ENCODE measurements at places on chromosomes 1 and 21.

GRCh38 chr1:200359610-200360163 is 50.1 kb downstream of the ZNF281 start:
- no peak for DNase-seq

- DNase-seq: no peak
These were observed 4.3 kb upstream of the LRP8 start for GRCh38 chr1:53332186-53332564.

GRCh38 chr1:210299501-210299900 is 29.2 kb upstream of the HHAT start:
- no peak for DNase-seq

DNA sequence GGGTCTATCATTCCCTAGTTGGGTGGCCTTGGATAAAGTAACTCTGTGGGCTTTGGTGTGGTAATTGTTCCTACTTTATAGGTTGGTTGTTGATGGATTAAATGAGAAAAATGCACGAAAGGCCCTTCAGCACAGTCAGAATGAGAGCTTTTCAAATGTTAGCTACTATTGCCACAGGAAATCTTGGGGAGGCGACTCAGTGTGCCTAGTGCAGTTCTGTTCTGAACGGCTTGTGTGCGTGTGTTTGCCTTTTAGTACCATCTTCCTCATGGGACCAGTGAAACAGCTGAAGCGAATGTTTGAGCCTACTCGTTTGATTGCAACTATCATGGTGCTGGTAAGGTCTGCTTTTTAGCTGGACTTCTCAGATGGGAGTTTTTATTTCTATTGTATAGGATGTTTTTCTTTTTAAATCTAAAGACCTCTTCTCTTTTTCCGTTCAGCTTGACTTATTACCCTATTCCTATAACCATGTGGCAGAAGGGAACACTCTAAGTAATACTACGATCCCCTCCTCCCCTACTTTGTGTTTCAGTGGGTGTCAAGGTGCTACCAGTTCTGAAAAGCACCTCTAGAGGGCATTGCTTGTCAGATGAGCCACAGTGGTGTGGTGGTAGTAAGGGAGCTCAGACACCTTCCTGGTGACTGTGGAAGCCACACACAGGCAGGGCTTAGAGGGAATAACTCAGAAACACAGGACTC is 9.2 kb downstream of the SFT2D2 start:
- no peak for DNase-seq

DNA sequence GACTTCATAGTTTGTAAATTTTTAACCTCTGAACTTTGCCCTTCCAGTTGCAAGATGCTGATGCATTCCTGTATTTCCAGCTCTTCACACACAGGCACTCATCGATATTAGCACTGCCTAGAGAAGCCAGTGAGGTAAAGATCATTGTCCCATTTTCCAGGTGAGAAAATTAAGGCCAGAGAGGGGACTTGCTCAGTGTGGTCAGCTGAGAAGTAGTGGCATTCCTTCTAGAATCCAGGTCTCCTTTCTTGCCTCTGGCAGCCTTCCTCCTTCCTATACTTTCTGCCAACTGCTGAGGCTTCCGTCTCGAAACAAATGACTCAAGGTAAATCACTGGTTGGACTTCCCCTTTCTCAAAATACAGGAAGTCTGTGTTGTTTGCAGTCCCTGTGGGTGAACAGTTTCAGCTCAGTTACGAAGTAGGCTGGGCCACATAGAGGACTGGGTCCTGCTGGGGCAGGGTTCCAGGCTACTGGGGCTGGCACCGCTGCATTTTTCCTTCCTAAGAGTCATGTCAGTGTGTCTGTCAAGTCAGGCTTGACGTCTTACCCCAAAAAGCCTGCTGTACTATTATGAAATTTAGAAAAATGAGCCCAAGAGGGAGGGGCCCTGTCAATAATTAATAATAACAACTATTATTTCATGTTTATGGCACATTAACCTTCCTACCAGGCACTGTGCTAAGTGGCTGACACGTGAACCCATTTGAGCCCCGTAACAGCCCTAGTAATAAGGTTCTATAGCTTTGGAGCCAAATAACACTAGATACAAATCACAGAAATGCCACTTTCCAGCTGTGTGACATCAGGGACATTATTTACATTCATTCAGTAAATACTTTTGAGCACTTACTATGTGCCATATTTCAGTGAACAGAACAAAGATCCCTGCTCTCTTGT is 16.6 kb upstream of the RNF19B start:
- DNase-seq: peak; percentile 21

GRCh38 chr1:41313661-41314131 is 47.5 kb upstream of the FOXO6 start:
- no peak for DNase-seq

DNA sequence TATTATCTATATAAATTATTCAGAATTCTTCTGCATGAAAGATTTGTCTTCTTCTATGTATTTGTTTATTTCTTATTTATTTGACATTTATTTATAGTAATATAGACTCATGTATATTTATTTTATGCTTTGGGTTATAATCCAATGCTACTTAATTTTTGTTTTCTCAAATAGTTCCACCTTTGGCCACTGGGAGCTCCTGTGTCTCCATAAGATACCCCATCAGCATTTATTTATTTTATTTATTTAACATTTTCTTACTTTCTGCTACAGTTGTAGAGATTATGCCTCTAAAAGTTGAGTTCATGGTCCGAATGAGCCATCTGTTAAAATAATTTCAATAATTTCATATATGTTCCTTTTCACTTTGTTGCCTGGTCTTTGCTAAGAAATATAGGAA is 289.4 kb downstream of the ADGRL2 start:
- no peak for DNase-seq

DNA sequence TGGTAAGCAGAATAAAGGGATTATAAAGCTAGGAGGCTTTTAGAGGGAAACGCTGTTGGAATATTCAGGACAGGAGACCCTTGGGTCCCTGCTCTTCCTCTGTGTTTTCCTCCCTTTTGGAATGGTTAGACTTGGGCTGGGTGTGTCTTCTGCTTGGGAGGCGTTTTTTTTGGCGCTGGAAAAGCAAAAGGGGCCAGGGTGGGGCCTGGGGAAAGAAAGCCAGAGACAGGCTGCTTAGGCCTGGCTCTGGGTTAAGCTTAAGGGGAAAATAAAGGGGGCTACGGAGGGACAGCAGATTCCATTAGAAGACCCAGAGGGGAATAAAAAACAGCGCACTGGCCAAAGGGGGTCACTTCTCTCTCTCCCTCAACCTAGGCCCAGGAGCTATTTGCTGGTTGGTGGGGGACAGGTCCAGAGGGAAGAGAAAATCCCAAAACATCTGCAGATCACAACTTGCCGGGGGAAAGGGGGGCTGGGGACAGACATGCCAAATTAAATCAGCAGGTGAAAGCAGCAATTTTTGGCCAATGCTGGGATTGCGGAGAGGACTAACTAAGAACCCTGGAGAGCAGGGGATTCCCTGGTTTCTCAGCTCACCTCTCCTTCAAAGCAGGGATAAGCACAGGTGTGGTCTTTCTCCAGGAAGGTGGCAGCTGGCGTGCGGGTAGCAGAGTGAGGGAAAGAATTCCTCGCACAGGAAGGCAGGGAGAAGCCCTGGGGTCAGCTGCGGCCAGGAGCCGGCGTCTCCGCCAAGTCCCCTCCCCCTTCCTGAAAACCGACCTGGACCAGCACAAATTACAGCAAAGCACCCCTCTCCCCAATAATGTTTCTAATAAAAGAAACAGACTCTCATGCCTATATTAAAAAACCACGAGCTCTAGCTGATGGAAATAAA is 82.2 kb upstream of the AK4 start:
- DNase-seq: no peak

DNA sequence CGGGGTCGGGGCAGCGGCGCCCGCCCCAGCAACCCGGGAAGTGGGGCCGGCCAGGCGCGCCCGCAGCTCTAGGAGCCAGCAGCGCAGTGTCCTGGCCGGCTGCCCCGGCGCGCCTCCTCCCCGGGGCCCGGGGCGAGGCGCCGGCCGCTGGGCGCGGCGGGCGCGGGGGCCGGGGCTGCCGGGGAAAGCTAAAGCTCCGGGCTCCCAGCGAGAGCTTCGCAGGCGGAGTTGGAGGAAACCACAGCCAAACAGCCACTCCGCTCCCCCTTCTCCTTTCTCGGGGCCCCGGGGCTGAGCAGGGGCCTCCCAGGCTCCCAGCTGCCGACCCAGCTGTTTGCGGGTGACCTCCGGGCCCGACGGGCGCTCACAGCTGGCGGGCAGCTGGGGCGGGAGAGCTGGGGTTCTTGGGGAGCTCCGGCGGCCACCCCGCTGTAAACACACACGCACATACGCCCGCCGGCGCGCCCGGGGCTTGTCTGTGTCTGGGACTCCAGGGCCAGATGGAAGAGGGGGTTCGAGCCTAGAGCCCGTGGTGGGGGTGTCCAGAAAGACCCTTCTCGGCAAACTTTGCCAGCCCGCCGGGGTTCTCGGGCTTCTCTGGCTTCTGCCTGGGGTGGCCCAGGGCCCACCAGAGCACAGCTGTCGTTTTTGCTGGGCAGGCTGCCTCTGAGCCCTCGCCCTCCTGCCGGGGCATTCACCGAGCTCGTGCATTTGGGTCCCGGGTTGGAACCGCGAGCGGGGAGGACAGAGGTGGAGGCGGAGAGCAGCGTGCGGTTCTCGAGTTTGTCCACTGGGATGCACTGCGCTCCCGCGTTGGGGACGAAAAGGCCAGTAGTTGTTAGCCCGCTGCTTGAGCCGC is 1.5 kb downstream of the AJAP1 start:
- DNase-seq: no peak

GRCh38 chr1:60950224-60951063 is 131.9 kb upstream of the NFIA start:
- no peak for DNase-seq

- no peak for DNase-seq
These were observed 30.3 kb upstream of the DMBX1 start for GRCh38 chr1:46459315-46459714.

DNA sequence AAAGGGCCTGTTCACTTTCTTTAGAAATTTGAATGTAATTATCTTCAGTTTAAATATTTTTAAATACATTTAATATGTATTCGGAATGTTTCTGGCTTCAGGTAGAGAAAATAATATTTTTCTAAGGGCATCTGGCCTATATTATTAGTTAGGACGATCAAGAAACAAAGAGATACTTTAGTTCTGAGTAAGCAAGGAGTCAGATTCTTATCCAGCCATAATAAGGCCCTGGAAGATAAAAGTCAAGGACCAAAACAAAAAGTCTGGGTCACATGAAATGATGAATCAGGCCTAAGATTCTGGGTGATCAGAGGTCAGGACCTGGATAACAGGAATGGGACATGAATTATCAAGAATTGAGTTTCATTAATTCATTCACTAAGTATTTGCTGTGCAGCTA is 6.3 kb downstream of the PHC2 start:
- DNase-seq: no peak

GRCh38 chr21:45834821-45835293 is 146.7 kb upstream of the COL6A1 start:
- no peak for DNase-seq

GRCh38 chr21:31830701-31831100 is 42.1 kb upstream of the HUNK start:
- no peak for DNase-seq

GRCh38 chr1:48671578-48671977 is 105.1 kb downstream of the BEND5 start:
- no peak for DNase-seq

GRCh38 chr1:12342401-12343003 is 112.7 kb downstream of the VPS13D start:
- DNase-seq: no peak

DNA sequence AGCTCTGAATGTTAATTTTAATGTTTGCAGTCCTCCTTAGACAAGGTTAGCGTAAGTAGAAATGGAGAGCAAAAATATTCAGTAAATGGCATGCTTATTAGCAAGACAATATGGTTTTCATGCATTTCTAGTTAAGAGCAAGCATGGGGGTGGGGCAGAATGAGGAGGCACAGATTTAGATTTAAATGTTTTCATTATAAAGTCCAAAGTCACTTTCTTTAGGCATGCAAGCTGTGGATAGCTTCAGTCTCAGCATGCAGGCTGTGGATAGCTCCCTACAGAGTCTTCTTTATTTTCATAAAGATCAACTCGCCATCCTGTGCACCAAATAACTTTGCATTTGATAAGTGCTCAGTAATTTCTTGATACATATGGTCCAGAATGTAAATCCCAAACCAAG is 1294.5 kb upstream of the ADGRL2 start:
- DNase-seq: no peak

- no peak for DNase-seq
These were observed 43.2 kb downstream of the FRRS1 start for GRCh38 chr1:99723251-99723650.

GRCh38 chr1:53468374-53468773 is 9.2 kb downstream of the DMRTB1 start:
- no peak for DNase-seq

DNA sequence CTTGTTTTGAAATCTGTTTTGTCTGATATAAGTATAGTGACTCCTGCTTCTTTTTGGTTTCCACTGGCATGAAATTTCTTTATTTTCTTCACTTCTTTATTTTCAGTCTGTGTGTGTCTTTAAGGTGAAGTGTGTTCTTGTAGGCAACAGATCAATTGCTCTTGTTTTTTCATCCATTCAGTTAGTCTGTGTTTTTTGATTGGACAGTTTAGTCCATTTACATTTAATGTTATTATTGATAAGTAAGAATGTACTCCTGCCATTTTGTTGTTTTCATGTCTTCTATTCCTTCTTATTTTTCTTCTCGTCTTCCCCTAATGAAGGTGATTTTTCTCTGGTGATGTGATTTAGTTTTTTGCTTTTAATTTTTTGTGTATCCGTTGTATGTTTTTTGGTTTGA is 487.7 kb upstream of the PBX1 start:
- DNase-seq: no peak

DNA sequence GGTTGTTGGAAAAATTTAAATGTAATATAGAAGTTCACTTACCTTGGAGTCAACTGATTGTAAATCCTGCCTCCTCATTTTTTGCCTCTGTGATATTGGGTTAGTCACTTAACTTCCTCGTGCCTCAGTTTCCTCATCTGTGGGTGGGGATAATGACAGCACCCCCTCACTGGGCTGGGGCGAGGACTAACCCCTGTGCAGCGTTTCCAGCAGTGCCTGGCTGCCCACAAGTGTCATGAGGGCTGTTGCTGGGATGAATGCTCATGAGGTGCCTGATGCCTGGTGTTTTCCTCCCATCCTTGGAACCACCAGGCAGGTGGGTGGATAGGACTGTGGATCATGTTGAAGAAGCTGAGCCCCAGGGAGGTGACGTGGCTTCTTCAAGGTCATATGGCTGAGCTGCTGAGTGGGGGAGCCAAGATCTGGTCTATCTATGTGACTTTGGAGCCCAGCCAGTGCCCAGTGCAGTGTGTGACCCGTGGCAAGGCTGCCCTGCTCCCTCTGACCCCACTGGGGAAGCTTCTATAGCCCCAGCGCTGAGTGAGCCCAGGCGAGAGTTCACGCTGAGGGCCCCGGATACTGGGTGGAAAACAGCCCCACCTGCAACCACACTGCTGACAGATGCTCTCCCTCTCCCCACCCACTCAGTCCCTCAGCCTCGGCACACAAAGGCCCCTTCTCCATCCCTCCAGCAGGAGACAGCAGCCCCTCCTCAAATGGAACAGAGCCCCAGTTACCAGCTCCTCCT is 446.0 kb downstream of the PTPRU start:
- no peak for DNase-seq

Measured in activated naive CD8-positive, alpha-beta T cell treated with anti-CD3 and anti-CD28 coated beads, Interleukin-2, amount 50 U/mL, for 16 hours (primary cell).